ENCODE measurements at places on chromosomes 7 and 10. TPM values are rescaled to one million over a fixed set of nuclear protein-coding genes. Genes with fewer than 3 reads are reported as not detected.

RBP3 gene
- not detected for polyA plus RNA-seq

RPP30 gene
- 29.7 TPM for polyA plus RNA-seq

SH3PXD2A gene
- 35.3 TPM for polyA plus RNA-seq

MALSU1 gene
- 54.3 TPM for polyA plus RNA-seq

LIPM gene
- not detected for polyA plus RNA-seq

AS3MT gene
- polyA plus RNA-seq: 2.1 TPM

SDK1 gene
- 0.12 TPM for polyA plus RNA-seq

COX19 gene
- polyA plus RNA-seq: 4.5 TPM

AKR1C8 gene
- not detected for polyA plus RNA-seq

GPRIN2 gene
- polyA plus RNA-seq: 0.20 TPM

SYT15 gene
- polyA plus RNA-seq: 0.07 TPM

PON1 gene
- polyA plus RNA-seq: not detected

SPAG6 gene
- polyA plus RNA-seq: not detected
